Activated CD8-positive, alpha-beta memory T cell treated with anti-CD3 and anti-CD28 coated beads for 24 hours (primary cell): ENCODE measurements at places on chromosomes 13 and 19.
A peak's percentile ranks its signal among the peaks of the same experiment; 100 is the strongest.

- DNase-seq = no peak
These were observed 14.7 kb upstream of the DHDH start for GRCh38 chr19:48918801-48919247.

- DNase-seq = peak; percentile 73
These were observed 639 bp downstream of the LENG1 start for GRCh38 chr19:54158812-54159351.

DNA sequence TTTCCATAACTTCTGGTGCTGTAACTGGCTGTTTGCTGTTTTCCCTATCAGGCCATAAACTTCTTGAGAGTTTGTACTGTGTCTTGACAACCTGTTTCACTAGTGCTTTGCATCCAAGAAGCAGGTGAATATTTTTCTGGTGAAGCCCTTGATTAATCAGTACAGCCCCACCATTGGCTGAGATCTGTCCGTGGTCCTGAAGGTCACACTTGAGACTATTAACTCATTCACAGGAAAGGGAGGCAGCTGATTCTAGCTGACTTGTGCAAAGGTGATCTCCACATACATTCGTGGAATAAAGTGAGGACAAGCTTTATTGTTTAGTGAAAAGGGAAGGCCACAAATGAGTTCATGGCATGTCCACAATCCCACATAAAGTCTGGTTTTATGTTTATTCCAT, 61.4 kb upstream of the ZNF835 start:
- DNase-seq = no peak

DNA sequence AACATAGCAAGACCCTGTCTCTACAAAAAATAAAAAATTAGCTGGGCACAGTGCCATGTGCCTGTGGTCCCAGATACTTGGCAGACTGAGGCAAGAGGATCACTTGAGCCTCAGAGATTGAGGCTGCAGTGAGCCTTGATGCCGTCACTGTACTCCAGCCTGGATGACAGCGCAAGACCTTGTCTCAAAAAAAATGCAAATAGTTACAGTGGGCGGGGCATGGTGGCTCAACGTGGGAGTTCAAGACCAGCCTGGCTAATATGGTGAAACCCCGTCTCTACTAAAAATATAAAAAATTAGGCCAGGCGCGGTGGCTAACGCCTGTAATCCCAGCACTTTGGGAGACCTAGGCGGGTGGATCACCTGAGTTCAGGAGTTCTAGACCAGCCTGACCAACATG, 8.5 kb downstream of the PGLS start:
- DNase-seq = no peak

- DNase-seq = no peak
These were observed 119.7 kb downstream of the PCCA start for GRCh38 chr13:100208626-100209025.

- DNase-seq = no peak
These were observed 9.3 kb downstream of the SCEL start for GRCh38 chr13:77544758-77545338.

- DNase-seq = no peak
These were observed 16.9 kb downstream of the ZC3H4 start for GRCh38 chr19:47096721-47097120.

GRCh38 chr13:38657191-38657590, 29.7 kb upstream of the FREM2 start:
- DNase-seq = no peak

DNA sequence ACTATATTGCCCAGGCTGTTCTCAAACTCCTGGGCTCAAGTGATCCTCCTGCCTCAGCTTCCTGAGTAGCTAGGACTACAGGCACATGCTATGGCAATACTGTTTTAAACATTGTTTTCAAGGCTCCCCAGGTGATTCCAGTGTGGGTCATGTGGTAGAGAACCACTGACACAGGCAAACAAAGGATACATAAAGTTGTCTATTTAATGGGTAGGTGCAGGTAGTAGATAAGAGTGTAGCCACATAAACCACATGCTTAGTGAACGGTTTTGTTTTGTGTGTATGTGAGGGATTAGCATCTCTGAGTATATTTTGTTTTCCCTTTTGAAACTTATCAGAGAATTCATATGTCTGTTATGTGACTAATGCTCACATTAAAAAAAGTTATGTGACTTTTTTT, 36.7 kb downstream of the USPL1 start:
- no peak for DNase-seq

GRCh38 chr13:46687810-46688209, 109.2 kb downstream of the ESD start:
- DNase-seq = no peak
